Progenitor cell of endocrine pancreas (in vitro differentiated cells): ENCODE measurements at places on chromosomes 7 and 10.
A peak's percentile ranks its signal among the peaks of the same experiment; 100 is the strongest.

DNA sequence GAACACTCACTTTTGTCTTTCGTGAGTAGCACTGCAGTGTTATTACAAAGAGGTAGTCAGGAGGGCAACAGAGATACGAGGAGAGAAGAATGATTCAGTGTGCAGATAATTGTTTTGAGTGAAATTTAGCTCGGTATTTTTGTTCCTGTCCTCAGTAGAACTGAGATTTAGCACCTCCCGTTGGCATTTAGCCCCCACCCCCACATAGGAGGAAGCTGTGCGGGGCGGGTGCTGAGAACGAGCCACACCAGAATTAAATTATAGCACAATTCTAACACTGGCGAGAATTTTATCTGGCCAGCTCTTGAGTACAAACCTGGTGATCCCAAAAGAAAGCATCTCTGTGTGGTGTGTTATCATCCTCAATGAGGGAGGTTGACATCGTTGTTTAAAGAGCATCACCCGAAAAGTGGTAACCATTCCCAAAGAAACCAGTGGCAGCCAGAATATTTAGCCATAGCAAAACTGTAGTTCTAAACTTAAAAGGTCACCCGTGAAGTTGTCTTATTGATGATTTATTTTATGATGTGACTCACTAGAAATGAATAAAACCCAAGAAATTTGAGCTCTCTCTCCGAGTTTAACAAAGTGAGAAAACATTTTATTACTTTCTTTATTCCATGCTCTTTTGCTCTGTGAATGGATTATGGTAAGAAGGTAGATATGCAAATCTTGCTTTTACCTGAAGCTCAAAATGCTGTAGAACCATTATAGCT is 612.2 kb downstream of the SUGCT start:
- DNase-seq = no peak

- no peak for DNase-seq
These were observed 18.1 kb downstream of the LRMDA start for GRCh38 chr10:75449382-75450074.

DNA sequence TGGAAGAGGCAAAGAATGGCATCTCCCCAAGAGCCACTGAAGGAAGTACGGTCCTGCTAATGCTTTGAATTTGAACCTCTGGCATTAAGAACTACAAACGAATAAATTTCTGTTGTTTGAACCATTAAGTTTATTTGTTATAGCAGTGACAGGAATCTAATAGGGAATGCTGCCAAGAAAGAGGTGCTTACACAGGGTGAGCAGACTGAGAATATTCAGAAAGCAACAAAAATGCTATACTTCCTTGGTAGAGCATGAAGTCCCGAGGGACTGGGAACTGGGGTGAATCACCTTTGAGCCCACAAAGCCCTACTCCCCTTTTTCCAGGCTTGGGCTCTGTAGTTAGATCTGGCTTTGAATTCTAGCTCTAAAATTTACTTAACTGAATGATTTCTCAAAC is 45.0 kb downstream of the PANK1 start:
- DNase-seq = no peak

DNA sequence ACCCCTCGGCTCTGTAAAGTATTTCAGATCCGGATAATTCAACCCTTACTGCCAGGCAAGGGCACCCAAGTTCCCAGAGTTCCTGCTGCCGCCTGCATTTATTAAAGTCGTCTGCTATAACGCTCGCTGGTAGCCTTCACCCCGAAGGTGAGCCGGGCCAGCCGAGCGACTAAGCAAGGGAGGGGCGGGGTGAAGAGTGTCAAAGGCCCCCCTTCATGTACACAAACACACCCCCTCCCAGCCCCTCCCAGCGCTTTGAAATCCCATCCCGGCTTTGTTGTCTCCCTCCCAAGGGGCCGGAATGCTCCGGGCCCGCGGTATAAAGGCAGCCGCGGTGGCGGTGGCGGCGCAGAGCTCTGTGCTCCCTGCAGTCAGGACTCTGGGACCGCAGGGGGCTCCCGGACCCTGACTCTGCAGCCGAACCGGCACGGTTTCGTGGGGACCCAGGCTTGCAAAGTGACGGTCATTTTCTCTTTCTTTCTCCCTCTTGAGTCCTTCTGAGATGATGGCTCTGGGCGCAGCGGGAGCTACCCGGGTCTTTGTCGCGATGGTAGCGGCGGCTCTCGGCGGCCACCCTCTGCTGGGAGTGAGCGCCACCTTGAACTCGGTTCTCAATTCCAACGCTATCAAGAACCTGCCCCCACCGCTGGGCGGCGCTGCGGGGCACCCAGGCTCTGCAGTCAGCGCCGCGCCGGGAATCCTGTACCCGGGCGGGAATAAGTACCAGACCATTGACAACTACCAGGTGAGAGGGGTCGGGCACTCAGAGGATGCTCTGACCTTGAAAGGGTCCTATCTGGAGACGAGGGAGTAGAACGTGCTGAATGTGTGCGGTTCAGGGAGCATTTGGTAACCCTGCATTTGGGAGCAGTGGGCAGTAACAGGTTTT is at the start of gene DKK1:
TSS of gene DKK1 (plus strand) at position 349 of the 889 bp plus-strand sequence. CDS start at position 503, 154 bp downstream.
- DNase-seq = peak; percentile 51

- DNase-seq = no peak
These were observed 262.4 kb downstream of the COBL start for GRCh38 chr7:51054231-51054630.

DNA sequence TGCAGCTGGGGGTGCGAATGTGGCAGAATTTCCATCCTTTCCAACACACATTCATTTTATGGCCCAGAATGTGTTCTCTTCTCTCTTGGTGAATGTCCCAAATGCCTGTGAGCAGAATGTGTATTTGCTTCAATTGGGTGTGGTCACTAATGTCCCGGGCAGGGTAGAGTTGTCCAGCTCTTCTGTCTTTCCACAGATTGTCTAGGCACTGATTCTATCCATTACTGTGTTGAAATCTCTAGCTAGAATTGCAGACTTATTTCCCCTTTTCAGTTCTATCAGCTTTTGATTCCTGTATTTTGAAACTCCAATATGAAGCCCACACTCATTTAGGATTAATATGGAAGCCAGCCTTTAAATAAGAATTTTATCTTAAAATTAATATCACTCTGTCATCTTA is 14.0 kb upstream of the AKR1E2 start:
- DNase-seq = no peak

- no peak for DNase-seq
These were observed 97.4 kb downstream of the TWIST1 start for GRCh38 chr7:19020062-19020461.

- no peak for DNase-seq
These were observed 81.9 kb upstream of the DUSP5 start for GRCh38 chr10:110415809-110416208.

GRCh38 chr7:128030654-128031611 is at the start of gene LRRC4:
Gene LRRC4, minus strand, starts transcription at chr7:128031437. Its CDS starts 797 bp downstream, at chr7:128030640.
- peak; percentile 45 for DNase-seq

GRCh38 chr7:108947526-108947925 is 377.9 kb downstream of the DNAJB9 start:
- no peak for DNase-seq

DNA sequence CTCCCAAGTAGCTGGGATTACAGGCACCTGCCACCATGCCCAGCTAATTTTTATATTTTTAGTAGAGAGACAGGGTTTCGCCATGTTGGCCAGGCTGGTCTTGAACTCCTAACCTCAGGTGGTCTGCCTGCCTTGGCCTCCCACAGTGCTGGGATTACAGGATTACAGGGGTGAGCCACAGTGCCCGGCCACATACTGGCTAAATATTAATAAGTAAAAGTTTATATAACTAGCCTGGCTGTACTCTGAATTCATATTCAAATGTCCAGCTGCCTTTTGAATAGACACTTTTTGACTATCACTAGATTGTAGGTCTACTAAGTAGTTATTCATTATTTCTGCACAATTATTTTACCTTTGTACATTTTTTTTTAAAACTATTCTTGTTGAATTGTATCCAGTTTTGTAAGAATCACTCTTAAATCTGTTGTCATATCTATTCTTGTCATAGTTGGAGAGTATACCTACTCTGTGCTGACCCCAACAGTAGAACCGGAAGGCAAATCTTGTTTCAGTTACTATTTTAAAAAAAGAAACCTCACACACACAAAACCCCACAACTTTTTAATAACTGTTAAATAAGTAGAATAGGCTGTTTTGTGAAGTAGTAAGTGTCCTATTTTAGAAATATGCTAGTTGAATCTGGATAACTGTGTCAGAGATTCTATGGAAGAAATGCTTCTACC is 29.6 kb downstream of the MINPP1 start:
- no peak for DNase-seq

DNA sequence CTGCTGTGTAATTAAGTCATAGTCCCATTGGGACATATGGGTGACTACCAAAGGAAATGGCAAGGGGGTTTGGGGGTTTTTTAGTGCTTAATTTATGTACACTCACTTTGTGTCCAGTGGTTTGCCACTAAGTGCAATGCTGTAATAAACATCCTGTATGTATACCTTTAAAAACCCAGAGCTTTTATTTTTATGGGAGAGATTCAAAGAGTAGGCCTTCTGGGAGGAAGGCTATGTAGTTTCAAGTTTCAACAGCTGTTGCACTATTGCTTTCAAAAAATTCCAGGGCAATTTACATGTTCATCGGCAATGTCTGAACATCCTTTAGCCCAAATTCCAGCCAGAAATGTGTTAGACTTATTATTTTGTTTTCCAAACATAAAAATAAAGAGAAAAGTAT is 744.7 kb downstream of the XPNPEP1 start:
- DNase-seq = no peak

DNA sequence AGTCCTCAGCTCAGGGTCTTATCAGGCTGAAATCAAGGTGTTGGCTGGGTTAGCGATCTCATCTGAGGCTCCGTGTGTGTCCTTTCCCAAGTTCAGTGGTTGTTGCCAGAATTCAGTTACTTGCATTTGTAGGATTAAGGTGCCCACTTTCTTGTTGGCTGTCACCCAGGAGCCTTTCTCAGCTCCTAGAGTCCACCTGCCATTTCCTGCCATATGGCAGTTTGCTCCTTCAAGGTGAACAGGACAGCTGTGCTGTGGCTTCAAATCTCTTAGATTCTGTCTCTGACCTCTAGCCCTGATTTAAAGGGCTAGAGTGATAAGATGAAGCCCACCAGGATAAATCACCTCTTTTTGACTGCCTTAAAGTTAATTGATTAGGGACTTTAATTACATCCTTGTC is 1.0 kb upstream of the HIF1AN start:
- no peak for DNase-seq

GRCh38 chr7:81710751-81711150 is 59.1 kb downstream of the HGF start:
- no peak for DNase-seq

GRCh38 chr10:3465406-3465891 is 292.9 kb upstream of the PITRM1 start:
- no peak for DNase-seq

DNA sequence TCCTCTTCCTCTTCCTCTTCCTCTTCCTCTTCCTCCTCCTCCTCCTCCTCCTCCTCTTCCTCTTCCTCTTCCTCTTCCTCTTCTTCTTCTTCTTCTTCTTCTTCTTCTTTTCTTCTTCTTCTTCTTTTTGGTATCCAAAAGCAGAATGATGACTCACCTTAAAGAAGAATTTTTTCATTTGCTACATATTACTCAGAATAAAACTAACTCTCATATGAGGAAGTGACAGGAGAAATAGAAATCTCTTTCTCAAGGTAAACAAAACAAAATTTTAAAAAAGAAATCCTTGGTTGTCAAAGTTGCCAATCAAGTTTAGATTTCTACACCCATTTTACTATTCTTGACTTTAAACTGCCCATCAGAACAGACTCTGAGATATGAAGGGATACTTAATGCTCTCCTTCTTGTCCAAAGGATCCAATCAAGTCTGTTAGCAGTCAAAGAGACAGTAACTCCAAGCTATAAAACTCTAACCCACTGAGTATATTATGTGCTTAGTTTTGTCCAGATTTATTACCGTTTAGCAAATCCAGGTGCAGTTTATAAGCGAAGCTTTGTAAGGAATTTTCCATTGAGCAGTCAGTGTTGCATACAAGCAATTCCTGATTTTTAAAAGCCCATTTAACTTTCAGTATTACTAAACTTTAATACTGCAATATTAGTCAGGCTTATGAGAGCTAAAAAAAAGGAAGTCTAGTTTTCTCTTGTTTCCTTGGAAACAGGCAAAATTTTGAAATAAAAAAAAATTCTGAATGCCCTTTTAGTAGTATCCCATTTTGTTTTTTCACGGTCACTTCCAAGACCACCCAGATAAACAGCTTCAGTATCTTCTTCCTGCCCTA is 43.1 kb upstream of the SNX13 start:
- no peak for DNase-seq

DNA sequence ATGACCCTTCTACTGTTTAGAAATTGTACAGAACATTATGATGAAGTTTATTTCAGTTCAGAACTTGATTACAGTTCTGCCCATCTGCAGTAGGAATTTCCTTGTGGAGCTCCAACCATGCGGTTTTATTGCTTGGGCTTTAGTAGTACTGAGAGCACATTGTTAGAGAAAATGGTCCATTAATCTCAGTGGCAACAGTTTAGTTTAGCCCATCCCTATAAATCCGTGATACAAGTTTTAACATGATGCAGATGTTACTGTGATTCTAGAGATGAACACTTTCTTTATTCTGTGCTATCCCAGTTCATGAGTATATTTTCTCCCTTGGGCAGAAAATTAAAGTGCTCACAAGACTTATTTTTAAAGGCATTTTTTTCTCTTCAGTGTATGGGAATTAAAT is 84.8 kb upstream of the FZD8 start:
- no peak for DNase-seq

- DNase-seq = no peak
These were observed 160.9 kb downstream of the REEP3 start for GRCh38 chr10:63681993-63682697.

DNA sequence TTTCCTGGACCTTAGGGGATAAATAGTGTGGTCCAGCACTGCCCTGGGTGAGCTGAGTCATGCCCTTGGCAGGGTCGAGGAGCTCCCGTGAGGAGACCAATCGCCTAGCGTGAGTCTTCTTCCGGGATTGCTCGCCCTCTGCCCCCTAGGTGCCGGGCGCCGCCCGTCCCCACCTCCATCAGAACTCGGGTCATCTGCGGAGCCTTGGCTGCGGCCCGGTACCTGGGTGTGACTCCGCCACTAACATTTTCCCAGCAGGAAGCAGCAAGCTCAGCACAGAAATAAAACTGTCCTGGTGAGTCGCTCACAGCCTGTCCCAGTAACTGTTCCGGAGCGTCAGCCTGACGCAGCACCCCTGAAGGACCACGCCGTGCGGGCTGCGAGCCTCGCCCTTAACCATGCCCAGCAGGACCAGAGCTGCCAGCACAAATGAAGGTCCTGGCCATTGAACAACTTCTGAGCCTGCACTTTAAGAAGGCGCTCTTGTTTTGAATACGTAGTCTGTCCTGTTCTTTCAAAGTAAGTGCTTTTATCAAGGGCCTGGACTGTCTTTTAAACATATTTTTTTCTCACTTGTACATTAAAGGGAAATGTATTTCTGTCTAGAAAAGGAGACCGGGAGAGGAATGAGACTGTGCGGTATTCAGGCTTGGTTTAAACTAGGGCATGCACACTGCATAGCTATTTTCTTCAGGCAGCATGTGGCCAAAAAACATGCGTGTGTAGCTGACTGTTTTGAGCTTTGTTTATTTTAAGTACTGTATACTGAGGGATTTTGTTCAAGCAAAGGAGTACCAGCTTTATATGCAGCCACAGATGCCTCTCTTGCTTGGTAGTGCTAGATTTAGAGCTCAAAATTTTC is 136.7 kb downstream of the HECW1 start:
- DNase-seq = no peak

GRCh38 chr10:110912374-110912773 is 6.6 kb downstream of the BBIP1 start:
- no peak for DNase-seq
